ENCODE measurements at places on chromosomes 4 and X.

DNA sequence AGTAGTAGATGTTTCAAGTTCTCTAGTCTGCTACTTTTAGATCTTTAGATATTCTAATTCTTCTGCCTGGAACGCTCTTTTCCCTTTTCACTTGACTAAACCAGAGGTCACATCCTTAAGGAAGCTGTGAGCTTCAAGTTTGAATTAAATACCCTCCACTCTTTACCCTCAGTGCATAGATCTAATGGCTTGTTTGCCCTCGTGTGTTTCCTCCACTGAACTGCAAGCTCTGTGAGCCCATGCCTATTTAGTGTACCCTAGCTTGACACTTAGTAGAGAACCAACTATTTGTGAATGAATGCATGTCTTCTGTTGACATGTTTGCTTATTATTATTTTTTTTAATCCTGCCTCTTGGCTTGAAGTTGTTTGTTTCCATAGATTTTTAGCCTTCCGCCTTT lies 138.3 kb downstream of the PDE5A start:
- DNase-seq, result no peak

DNA sequence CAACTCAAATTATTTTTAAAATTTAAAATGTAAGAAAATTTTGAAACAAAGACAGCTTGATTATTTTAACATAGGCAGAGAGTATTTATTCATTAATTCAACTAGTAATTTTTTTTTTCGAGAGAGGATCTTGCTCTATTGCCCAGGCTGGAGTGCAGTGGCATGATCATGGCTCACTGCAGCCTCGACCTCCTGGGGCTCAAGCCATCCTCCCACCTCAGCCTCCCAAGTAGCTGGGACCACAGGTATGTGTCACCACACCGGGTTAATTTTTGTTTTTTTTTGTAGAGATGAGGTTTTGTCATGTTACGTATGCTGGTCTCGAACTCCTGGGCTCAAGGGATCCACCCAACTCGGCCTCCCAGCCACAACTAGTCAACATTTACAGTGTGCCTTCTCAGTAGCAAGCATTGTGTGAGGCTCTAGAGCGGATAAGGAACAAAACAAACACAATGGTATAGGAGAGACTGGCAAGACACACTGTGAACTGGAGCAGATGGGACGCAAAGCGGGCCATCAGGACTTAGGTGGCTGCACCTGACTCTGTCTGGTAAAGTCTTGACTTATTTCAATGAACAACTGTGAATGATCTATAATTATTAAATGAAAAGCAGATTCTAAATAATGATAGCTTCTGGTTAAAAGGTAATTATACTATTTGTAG lies 21.6 kb downstream of the SETD7 start:
- no peak for DNase-seq

DNA sequence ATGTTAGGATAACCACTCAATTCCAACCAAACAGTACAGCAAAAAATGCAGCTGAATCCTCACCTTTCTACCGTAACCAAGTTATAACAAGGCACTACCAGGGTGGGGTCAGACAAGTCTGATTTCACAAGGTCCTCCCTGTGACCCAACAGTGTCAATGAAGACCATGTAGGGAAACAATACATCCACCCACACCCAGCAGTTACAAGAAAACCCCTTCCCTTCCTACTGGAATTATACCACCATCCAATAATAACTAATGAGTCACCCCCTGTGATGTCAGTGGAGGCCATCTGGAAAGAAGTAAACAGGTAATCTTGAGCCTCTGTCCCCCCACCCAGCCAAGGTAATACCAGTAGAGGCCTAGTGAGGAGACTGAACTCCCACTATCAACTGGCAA lies 117.6 kb downstream of the FGF16 start:
- no peak for DNase-seq

- DNase-seq, result no peak
Observed at GRCh38 chr4:162403419-162403818, 239.6 kb upstream of the FSTL5 start.

DNA sequence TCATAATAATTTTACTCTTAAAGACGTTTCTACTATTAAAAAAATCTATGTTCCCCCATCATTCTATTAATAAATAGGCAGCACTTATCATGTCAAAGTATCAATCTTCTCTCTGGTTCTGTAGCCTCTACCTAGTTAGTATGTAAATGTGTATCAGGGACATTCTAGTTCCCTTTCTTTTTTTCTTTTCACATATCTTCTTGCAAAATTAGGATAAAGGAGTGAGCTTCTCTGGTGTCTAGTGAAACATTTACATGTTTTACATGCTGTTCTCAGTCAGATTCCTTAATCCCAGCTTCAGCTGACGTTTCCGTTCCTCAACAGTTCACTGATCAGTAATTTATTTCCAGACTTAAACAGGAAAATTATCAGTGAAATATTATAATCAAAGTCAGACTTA lies 11.8 kb downstream of the PCDH10 start:
- no peak for DNase-seq
